Spinal cord (tissue), 10 donors: ENCODE measurements at places on chromosomes 1 and 21.
A peak's percentile ranks its signal among the peaks of the same experiment; 100 is the strongest.

DNA sequence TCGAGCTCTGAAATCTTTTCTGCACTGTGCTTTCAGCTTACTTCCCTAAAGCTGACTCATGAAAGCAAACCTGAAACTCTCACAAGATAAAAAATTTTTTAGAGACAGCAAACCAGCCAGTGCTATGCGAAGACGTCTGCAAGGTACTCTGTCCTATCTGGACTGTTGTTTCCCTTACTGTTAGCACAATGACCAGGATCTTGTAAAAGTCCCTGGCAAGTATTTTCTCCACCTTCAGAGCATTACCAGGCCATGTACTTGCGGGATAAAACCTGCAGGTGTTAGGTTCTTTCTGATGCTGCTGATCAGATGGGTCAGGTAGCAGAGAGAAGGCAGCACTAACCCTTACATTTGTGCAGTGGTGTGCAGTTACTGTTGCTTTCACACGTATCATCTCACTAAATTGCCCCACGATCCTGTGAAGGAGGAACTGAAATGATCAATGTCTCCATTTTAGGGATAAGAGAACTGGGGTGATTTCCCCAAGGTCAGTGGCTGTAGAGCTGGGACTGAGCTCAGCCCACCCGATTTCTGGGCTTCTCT is 56.6 kb downstream of the PLXNA2 start:
- DNase-seq: no peak

GRCh38 chr1:103267266-103267665 is 158.9 kb upstream of the COL11A1 start:
- DNase-seq: no peak

DNA sequence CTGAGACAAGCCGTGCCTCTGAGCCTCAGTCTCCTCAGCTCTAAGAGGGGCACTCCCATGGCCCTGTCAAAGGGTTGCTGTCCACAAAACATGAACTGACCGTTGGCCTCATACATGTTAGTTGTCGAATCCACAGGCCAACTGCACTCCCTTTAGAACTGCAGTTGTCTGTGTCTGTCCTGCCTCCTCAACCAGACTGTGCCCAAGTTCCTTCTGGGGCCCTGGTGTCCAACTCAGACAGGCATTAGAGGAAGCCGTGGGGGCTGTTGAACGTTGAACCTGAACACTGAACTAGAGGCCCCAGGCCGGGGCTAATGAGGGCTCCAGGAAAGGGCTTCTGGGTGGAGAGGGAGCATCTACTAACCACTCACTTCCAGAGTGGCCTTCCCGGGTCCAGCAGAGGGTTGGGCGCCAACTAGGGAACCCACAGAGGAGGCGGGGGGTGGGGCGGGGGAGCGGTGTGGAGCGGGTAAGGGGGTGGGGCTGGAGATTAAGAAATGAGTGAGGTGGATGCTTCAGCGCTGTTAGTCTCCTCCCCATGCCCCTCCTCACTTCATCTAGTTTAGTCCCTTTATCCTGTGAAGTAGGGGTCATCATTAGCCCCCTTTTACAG is at the start of gene RAB42:
RAB42 (plus strand) TSS at position 558 of the 613 bp plus-strand sequence. CDS start 247 bp downstream, outside the sequence.
- no peak for DNase-seq

- DNase-seq: no peak
Measured at GRCh38 chr21:34603710-34604057, 11.2 kb downstream of the RCAN1 start.

DNA sequence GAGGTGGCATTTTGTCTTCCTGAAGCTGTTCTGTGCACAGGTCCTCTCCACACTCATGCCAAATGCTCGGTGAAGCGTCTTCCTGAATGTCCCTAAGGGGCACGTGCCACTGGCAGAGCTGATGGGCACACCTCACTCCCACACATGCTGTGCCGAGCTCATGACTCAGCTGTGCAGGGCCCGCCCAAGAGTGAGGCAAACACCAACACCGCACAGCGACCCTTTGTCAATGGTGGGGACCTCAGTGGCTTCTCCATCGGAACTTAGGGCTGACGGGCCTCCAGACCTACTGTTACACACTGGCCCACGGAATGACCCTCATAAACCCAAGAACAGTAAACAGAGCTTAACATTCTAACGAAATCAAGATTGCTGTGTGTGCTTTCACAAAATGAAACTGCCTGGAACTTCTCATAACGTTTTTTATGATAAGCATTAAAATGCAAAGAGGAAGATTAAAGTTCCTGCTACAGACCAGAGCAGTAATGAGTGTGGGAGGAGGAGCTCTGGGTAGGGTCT is 89.3 kb downstream of the SIM2 start:
- no peak for DNase-seq

DNA sequence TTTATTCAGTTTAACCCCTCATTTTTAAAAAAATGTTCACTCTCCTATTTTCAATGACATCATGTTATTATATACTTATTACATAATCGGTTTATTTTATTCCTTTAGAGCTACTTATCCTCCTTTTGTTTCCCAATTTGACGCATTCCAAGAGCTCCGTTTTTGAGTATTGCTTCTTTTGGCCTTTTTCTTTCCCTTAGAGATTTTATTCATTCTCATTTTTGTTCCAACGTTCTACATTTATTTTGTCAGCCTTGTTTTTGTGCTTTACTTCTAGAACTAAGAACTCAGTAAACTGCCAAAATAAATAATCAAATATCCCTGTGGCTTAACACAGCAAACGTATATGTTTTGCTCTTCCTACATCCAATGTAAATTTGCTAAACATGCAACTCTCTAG is 769.1 kb downstream of the NCAM2 start:
- DNase-seq: no peak

DNA sequence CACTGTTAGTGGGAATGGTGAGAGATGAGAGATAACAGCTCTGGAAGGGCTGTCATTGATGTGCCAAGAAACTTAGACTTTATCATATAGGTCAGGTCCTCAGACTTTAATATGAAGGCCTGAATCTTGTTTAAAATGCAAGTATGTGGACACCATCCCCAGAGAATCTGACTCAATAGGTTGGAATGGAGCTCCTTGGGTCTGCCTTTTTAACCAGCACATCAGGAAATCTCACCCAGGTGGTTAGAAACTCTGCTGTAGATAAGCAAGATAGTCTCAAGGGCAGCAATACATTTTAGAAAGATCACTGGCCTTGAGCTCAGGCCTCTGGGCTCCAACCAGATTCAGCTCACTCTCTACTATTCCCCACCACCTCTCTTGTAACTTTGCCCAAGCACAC is 180.4 kb downstream of the SLC44A5 start:
- DNase-seq: no peak

DNA sequence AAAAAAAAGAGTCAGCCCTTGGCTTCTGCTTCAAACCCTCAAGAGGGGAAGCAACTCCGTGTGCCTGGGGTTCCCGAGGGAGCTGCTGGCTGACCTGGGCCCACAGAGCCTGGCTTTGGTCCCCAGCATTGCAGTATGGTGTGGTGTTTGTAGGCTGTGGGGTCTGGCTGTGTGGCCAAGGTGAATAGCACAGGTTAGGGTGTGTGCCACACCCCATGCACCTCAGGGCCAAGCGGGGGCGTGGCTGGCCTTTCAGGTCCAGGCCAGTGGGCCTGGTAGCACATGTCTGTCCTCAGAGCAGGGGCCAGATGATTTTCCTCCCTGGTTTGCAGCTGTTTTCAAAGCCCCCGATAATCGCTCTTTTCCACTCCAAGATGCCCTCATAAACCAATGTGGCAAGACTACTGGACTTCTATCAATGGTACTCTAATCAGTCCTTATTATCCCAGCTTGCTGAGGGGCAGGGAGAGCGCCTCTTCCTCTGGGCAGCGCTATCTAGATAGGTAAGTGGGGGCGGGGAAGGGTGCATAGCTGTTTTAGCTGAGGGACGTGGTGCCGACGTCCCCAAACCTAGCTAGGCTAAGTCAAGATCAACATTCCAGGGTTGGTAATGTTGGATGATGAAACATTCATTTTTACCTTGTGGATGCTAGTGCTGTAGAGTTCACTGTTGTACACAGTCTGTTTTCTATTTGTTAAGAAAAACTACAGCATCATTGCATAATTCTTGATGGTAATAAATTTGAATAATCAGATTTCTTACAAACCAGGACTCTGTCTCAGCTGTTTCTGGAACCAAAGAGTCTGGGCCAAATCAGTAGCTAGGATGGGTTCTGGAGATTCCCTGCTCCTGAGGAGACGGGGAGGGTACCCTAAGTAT is 26.8 kb upstream of the KDM4A start:
- DNase-seq: no peak

DNA sequence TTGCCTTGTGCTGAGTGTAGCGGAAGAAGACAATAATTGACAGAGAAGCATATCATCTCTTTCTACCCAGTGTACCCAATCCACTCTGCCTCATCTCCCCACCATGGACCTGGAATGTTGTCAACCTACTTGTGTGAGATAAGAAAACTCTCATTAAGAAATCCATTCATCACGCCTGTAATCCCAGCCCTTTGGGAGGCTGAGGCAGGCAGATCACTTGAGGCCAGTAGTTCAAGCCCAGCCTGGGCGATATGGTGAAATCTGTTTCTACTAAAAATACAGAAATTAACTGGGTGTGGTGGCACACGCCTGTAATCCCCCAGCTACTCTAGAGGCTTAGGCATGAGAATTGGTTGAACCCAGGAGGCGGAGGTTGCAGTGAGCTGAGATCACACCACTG is 209.6 kb downstream of the PBX1 start:
- DNase-seq: no peak

DNA sequence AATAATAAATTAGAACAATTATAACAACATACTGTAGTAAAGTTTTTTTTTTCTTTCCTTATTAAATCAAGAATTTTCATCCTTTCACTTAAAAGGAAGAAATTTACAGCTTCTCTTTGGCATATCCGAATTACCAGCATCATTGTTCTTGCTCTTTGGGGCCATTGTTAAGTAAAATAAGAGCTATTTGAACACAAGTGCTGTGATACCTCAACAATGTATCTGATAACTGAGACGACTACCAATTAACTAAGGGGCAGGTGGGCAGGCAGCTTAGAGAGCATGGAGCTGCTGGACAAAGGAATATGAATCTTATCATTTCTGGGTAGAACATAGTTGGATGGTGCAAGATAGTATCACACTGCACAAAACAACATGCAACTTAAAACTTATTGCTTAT is 719.9 kb upstream of the TMPRSS15 start:
- DNase-seq: no peak

DNA sequence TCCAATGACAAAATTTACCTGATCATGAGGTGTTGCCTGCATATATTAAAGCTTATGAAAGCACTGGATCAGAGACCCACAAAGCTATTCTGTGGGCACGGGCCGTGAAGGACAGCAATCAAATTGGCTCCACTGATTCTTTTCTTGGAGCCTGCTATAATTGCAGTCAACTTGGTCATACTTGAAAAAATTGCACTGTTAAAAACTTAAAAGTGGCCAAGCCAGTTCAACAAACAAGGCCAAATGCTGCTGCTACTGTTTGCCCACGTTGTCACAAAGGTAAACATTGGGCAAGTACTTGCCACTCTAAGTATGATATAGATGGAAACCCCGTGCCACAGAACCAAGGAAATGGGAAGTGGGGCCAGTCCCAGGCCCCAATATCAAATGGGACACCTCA is 37.8 kb downstream of the CYP4A11 start:
- no peak for DNase-seq

DNA sequence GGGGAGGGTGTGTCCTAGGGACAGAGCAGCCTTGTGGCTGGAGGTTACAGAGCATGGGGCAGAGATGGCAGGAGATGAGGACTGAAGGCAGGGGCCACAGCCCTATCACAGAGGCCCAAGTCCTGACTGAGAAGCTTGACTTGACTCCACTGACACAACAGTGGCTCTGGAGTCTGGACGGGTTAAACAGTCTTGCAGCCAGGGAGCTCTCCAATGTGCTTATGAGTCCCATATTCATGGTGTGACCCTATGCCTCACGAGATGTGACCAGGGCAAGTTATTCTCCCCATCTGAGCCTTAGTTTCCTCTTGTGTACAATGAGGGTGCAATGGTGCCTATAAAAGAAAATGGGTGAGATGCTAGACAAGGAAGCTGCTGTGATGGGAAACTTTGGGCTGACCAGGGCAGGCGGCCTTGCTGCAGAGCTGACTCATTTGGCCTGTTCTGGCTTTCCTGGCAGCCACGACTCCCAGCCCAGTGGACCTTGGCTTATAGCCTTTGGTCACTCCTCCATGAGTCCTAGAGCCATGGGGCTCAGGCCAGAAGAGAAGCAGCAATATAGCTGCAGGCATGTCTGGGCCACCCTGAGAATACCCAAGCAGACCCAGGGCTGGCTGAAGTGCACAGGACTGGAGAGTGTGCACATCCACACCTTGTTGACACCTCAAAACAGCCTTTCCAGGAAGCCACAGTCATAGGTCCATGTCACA is 2.8 kb upstream of the TTC22 start:
- no peak for DNase-seq

DNA sequence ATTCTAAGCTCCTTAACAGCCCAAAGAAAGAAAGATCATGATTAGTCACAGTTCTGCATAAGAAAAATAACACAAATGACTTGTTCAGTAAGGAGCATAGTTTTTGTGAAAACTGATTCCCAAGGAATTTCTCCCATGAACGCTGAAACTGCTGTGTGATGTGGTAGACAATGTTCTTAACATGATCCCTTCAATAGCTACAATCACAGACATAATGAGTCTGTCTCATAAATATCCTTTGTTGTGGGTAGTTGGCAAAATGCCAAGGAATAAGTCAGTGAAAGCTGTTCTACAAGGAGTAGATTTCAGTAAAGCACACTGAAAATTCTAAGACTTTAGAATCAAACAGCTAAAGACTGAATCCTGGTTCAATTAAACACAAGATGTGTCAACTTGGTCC is 404.8 kb downstream of the HLX start:
- no peak for DNase-seq

DNA sequence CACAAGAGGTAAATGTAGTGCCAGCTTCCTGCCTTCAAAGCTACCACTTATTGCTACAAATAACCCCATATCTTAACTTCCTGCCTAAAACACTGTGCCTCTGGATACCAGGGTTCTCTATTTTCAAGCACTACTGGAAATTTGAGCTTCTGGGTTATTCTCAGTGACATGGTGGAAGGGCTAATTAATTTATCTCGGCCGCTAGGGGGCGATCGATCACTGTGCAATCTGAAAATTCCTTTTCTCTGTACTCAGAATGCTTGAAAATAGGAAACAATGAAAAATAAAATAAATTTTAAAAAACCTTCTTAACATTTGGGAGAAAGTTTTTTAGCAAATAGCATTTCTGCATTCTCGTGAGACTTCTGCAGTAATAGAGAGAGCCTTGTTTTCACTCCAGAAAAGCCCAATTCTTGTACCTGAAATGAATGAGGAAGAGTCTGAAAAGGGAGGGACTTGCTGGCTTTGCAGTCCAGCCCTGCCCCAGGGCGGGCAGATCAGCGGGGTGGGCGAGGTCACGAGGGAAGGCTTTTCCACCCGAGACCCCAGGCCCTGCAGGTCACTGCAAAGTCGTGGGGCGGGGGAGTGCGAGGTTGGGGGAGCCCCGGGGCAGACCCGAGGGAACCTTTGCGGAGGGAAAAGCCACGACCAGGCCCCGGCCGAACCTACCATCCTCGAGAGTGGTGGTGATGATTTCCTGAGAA is 276.7 kb downstream of the PCP4 start:
- DNase-seq: peak; percentile 71
